ENCODE measurements at places on chromosomes 11 and 22.

DNA sequence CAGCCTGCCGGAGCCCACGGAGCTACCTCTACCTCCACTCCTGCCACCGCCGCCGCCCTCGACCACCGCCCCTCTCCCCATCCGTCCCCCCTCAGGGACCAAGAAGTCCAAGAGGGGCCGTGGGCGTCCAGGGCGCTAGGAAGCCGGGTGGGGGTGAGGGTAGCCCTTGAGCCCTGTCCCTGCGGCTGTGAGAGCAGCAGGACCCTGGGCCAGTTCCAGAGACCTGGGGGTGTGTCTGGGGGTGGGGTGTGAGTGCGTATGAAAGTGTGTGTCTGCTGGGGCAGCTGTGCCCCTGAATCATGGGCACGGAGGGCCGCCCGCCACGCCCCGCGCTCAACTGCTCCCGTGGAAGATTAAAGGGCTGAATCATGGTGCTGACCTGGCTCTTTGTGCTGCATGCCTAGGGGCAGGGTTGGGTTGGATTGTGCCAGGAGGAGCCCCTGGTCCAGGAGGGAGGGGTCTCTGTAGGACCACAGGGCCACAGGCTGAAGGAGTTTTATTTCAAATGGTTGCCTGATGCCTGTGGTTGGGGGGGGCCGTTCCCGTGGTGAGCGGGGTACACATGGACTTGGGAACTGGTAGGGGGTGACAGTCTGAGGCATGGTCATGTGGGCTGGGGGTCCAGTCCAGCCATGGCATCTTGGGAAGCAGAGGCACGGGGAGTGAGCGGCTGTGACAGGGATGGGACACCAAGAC is 2.3 kb downstream of the PTPRCAP start:
- DNase-seq = no peak

GRCh38 chr11:13277768-13278608 is at the start of gene BMAL1:
Gene BMAL1 (plus strand): TSS chr11:13277790. CDS start chr11:13354309, 76,519 bp downstream.
- DNase-seq = peak; percentile 11

DNA sequence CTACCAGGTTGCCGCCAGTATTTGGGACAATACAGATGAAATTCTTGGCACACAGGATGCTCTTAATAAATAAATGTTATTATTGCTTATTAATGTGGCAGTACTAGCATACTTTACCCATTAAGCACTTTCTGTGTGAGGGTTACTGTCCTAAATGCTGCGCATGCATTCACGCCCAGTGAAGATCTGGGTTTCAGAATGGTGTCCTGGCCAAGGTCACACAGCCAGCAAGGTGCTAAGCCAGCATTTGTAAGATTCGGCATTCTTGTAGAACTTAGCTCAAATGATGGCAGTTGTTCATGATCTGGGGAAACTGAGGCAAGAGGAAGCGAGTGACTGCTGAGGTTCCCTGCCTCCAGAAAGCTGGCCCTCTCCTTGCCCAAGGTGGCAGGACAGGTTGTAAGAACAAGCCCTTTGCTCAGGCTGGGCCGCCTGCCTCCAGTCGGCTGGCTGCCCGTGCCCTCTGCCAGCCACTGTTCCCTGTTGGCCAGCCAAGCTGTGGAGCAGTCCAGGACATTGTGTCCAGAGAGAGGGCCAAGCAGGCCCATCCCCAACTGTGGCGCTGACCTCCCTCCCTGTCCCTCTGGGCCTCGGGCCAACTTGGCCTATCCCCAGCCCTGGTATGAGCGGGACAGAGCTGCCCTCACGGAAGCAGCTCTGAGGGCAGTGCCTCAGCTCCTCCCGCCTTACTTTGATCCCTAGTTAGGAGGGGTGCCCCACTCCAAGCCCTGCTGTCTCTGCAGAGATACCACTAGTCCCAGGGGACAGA is 28.8 kb downstream of the TOB2 start:
- no peak for DNase-seq

DNA sequence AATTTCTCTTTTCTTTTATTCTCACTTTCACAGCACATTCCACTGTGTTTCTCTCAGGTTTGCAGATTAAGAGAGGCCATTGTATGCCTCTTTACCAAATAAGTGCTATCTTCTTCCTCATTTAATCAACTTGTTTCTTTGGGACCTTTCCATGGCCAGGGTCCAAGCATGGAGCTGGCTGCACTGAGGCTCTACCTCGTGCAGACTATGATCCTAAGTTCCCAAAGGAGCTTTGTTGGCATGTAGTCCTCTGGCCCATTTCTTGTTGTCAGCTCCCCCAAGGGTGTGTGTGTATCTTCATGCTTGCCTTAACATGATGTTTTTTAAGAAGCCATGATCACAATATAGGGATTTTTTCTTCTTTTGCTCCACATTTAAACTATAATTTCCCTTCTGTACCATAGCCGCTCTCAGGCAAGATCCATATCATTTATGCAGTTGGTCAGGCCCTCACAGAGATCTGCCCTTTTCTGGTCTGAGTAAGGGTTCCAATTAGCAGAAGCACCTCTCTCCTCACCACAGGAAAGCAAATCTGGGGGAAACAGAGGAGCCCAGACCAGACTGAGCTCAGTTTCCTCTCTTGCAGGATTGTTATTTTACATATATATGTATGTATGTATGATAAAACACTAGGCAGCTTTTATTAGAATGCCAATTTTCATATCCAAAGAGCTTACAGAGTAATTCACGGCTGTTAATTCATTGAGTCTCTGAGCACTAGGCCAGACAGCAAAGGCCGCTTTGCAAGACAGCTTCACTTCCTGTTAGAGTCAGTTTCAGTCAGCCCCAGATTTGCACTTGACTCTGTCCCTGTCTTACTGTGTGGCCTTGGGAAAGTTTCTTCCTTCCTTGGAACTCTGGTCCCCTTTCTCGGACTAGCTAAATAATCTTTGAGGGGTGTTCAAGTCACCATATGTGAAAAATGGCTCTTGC is 34.3 kb downstream of the CYB5R2 start:
- DNase-seq = no peak

DNA sequence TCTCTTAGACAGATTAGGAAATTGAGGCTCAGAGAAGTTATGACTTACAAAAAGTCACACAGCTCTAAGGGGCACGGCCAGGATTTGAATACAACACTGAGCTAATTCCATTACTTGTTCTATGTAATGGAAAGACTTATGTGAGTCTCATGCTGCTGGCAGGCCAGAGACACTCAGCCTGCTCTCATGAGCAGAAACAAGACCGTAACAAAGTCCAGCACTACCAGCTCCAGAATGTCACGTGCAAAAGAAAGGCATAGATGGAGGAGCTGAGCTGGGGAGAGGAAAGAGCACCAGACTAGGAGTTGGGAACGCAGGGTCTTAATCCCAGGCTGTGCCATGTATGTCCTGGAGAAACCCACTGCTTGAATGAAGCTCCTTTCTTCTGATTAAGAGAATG is 1.8 kb downstream of the CHRDL2 start:
- no peak for DNase-seq

DNA sequence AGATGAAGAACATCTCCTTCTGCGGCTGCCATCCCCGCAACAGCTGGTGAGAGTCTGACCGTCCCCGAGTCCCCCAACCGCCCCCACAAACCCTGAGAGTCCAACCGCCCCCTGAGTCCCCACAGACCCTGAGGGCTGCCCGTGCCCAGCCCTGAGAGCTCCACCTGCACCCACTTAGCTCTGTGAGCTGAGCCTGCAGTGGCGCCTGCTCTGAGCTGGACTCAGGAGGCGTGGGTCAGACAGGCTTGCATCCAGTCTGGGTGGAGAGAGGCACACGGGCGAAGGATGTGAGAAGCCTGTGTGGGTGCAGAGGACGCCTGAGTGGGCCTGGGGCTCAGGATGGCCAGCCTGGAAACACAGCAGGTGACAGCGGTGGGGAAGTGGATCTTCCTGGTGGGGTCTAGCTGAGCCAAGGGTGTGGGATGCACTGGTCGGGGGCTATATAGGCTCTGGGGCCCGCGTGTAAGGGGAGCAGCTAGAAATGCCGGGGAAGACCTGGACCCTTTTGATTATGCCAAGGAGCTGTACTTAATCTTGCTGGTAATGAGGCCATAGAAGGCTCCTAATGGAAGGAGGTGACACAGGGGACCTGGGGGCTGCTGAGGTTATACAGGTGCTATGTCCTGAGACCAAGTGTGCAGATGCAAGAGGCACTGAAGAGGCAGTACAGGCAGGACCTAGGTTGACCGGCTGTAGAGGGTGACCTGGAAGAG is 6.5 kb downstream of the MAPK8IP2 start:
- no peak for DNase-seq

DNA sequence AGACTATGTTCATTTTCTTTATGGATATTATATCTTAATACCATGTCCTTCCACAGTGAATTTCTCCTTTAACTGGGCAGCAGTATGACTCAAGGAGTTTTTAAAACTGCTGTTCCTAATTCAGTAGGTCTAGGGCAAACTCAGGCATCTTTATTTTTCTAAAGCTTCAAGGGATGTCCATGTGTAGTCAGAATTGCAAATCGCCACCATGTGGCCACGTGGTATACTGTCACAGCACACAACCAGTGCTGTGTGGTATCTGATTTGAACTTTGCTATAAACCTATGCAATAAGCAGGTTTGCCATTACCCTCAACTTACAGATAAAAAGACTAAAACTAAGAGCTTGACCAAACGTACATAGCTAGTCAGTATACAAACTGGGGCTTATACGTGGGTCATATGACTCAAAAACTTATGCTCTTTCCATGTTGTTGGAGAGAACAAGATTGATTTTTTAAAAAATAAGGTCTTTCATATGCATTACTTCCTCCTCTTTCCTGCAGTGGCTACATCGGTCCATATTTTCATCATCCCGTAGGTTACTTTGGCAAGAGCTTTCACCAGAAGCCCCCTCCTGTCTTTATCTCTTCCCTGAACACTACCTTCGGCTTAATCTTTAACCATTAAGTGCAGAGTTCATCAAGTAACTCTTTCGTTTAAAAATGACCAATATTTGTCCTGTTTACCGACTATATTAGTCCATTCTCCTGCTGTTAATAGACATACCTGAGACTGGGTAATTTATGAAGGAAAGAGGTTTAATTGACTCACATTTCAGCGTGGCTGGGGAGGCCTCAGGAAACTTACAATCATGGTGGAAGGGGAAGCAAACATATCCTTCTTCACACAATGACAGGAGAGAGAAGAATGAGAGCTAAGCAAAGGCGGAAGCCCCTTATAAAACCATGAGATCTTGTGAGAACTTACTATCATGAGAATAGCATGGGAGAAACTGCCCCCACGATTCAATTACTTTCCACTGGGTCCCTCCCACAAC is 8.0 kb upstream of the HTATIP2 start:
- no peak for DNase-seq

- DNase-seq = no peak
Observed at GRCh38 chr11:57639321-57640067, 10.2 kb downstream of the YPEL4 start.

- no peak for DNase-seq
Observed at GRCh38 chr11:75307058-75307457, 44.4 kb downstream of the ARRB1 start.

- DNase-seq = no peak
Observed at GRCh38 chr11:119029340-119030028, 1.2 kb downstream of the SLC37A4 start.

GRCh38 chr11:95081412-95081811 is 8.2 kb upstream of the ENDOD1 start:
- no peak for DNase-seq

DNA sequence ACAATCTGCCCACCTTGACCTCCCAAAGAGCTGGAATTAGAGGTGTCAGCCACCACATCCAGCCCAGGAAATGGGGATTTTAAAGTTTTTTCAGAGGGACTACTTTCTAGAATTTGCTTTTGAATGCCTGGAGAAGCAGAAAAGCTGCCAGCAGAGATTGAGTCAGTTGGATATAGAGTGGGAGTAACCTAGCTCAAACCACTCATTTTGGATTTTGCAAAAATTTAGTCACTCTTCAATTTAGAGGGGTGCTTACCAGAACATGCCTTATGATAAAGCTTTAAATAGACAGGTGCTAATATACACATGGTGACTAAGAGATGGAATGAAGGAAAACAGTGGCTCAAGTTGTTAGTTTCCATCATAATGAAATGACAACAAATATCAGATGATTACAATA is 26.5 kb upstream of the PSMA1 start:
- DNase-seq = no peak

GRCh38 chr11:125688632-125689031 is 8.0 kb upstream of the ACRV1 start:
- DNase-seq = no peak

- DNase-seq = no peak
Observed at GRCh38 chr11:109040303-109040702, 375.4 kb downstream of the DDX10 start.

All from GM18507 (cell line).